ENCODE measurements at places on chromosomes 13 and 19.

- no peak for DNase-seq
These were observed 71.6 kb upstream of the ZDHHC20 start for GRCh38 chr13:21530656-21531055.

DNA sequence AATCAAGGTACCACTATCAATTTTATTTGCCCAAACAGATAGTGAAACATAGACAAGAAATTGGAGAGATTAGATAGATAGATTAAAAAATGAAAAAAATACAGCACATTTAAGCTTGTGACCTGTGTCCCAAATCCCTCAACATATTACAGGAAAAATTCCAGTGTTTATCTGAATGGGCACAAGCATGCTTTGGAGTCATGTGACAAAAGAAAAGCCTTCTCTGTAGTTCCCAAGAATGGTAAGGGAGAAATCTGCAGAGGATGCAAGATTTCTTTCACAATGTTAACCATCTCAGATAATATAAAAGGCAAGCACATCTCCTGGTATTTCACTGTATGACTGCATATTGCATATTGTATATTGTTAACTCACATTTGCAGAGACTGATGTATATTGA is 168.0 kb downstream of the PCDH9 start:
- DNase-seq: no peak

DNA sequence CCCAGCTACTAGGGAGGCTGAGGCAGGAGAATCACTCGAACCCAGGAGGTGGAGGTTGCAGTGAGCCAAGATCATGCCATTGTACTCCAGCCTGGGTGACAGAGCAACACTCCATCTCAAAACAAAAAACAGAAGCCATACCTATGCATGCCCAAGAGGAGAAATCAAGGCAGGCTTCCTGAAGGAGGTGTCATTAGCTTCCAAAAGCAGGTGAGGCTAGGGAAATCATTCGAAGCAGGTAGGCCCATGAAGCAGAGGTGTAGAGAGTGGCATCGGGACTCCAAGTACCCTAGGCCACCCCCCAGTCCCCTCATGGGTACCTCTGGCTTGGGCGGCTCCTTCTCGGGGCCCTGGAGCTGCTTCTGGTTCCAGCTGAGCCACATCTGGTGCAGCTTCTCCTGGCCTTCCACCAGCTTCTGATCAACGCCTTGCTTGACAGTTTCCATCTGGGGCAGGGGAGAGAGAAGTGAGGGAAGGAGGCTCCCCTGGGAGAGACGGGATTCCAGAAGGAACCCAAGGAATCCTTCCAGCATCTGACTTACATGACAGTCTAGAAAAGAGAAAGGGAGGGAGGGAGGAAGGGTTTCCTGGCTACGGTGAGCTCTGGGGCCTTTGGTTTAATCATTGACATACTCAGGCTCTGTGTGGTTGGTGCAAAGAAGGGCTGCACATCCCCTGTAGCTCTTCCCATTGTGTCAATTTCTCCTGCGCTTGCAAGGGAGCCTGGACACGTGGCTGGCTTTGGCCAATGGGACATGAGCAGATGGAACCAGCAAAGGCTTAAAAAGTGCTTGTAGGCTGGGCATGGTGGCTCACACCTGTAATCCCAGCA is 13.1 kb upstream of the TICAM1 start:
- no peak for DNase-seq

- DNase-seq: no peak
These were observed 108.3 kb downstream of the DOCK9 start for GRCh38 chr13:98869408-98870090.

DNA sequence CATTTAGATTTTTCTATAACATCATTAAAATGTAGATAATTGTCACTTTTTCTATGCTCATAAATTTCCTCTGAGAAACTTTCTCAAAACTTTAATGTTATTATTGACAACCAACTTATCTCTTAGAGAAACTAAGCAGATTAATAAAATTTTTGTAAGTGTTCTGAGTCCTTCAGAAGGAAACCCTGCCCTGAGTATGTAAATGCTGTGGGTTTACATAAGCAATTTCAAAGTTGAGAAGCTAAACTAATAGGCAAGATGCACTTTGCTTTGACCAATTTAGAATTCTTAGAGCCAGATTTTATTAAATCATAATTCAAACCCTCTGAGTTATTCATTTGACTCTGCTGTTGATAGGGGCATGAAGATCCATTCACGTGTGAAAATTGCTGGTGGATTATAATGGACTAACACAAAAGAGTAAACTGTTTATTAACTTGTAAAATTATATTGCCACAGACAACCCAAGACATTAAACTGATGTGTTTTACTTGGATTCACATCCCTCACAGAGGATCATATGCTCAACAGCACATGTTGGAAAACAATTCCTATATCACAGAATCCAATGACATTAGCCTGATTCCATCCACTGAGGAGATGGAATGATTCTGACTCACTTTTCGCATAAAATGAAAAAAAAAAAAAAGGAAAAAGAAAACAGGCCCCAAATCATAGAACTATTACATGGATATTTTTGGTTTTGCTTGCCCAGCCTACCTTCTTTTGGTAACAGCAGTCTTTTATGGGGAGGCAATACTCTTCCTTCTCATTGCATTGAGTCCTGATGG is 453.7 kb upstream of the HTR2A start:
- DNase-seq: no peak

DNA sequence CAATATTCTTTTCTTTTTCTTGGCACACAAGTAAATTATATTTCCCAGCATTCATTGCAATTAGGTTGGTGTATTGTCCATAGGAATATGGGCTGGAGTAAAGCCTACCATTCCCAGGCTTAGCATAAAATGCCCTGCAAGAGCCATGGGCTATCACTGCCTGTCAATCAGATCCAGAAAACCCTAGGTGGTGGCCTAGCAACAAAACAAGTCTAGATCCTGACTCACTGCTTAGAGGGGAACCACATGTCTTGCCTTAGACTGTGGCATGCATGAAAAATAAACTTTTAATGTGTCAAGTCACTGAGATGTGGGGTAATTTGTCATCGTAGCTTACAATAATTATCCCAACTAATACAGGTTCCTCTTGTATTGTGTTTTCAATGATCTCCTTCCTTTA is 16.2 kb downstream of the SOX21 start:
- no peak for DNase-seq

DNA sequence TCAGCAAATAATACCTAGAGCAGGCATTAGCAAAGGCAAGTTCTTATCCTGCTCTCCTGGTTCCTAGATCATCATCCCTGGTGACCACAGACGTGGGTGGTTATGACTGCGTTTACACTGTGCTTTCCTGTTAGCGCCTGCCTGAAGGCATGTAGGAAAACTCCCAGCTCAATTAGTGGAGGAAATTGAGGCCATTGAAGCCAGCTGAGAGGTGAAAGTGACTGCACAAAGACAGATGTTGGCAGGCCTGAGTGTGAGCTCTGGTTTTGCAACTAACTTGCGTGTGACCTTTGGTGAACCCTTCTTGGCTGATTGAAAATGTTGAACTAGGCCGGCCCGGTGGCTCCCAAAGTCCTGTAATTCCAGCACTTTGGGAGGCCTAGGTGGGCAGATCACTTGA is 17.5 kb upstream of the NWD1 start:
- DNase-seq: no peak

DNA sequence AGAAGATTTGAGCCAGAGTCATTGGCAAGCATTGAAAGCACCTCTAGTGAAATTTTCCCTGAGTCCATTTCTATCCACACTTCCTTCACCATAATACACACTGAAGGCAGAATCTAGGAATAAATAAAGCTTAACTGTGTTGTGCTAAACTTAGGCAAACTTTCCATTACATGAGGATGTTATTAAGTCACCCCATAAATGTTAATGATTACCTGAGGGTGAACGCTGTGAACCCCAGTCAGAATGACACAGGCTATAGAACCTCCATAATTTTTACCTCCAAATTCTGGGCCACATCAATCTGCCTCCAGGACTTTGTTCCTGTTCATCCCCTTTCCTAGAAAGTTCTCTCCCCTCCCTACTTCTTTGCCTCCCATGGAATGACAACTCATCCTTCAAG is 71.0 kb downstream of the RAP2A start:
- DNase-seq: no peak

DNA sequence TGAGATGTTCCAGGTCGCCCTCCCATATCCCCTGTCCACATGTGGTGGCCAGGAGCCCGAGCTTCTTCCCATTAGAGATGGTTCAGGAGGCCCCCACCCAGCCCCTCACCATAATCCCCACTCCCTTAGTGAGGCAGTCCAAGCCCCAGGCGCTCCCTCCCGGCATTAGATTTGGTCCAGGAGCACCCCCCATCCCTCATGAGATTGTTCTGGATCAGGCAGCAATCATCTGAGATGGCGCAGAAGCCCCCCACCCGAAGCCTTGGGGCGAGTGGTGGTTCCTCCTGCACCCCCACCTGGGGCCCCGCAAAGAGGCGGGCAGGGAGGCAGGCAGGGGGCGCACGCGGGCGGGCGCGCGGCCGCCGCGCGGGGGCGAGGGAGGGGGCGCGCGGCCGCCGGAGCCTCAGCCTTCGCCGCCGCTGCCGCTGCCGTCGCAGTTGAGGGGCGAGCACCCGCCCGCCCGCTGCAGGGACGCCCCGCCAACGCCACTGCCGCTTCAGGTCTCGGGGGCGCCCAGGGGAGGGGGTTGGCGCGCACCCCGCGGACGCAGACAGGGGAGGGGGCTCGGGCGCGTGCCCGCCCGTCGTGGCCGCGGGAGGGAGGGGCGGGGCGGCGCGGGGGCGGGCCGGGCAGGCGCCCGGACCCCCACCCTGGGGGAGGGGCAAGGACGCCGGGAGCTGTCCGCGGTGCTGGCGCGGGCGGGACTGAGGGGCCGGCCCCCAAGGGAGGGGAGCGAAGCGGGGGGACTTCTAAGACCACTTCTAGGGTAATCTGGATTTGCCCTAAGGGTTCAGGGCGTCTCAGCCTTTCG is 46.4 kb upstream of the SHKBP1 start:
- no peak for DNase-seq

GRCh38 chr19:51948975-51949374 is 21.7 kb downstream of the ZNF613 start:
- DNase-seq: no peak

- no peak for DNase-seq
These were observed 69.2 kb upstream of the TM9SF2 start for GRCh38 chr13:99431927-99432608.

GRCh38 chr19:42697884-42698283 is 42.4 kb downstream of the PSG3 start:
- DNase-seq: no peak
